Stimulated activated CD4-positive, alpha-beta T cell treated with anti-CD3 and anti-CD28 coated beads, Interleukin-15, amount 100 ng/mL, for 1 hour (primary cell): ENCODE measurements at places on chromosomes 1 and 21.

- DNase-seq = no peak
These were observed 106.8 kb upstream of the FAM78B start for GRCh38 chr1:166273618-166274017.

DNA sequence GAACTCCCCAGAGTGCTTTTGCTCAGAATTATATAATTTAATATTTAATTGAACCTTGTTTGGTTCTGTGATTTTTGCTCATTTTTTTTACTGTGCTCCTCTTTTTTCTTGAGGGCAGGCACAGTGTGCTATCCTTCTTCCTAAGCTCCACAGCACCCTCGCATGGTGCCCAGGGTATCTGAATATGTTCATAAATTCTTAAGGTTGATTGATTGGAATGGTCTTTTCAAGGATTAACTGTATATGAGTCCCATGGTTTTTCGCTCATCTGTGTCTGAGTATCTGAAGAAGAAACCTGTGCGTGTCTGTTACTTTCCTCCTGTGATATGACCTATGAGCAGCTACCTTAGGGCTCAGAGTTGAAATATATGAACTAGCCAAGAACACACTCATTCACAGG lies 393.7 kb downstream of the HLX start:
- DNase-seq = no peak

DNA sequence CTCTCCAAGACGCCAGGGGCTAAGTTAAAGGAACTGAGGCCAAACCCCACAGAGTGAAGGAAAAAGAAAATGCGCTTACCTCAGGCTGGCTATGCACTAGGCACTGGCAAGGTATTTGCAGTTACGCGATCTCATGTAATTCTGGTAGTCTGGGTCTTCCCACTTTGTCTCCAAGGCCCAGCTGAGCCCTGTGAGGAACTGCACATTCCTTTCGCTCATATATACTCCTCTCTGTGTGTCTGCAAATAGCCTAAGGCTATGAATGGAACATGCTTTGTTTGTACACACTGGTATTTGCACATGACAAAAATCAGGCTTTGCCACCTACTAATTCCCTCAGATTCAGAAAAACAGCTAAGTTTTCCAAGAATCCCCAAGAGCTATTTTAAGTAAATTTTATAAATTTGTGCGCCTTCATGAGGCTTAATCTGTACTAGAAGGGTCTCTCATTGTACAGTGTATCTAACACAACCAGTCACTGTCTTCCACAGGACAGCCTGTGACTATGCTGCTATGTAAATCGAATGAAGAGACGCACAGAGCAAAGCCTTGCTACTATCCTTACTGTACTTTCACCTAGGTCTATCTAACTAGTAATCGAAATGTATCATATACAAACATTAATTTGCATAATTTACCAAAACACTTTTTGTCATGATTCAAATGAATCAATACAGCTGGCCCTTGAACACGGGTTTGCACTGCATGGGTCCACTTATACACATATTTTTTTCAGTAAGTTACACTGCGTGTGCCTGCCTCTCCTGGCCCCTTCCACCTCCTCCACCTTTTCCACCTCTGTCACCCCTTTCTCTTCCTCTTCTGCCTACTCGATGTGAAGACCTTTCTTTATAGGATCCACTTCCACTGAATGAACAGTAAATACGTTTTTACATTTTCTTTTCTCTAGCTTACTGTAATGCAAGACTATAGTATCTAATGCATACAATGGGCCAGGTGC lies 87.0 kb downstream of the SIPA1L2 start:
- no peak for DNase-seq

DNA sequence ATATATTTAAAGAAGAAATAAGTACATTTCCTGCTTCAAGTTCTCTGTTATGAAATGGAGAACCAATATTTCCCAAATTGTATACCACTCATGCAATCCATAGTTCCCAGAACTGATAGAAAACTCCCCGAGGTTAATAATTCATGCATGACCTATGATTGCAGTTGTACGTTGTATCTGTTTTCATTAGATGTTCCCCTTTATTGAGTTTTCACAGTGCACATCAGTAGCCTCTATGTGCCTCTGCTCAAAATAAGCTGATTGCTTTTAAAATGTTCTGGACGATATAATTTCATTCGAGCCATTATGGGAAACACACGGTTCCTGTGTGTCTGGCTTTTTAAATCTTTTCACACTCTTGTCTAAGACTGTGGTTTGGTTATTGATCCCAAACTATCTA lies 253.1 kb upstream of the KIAA0040 start:
- no peak for DNase-seq

DNA sequence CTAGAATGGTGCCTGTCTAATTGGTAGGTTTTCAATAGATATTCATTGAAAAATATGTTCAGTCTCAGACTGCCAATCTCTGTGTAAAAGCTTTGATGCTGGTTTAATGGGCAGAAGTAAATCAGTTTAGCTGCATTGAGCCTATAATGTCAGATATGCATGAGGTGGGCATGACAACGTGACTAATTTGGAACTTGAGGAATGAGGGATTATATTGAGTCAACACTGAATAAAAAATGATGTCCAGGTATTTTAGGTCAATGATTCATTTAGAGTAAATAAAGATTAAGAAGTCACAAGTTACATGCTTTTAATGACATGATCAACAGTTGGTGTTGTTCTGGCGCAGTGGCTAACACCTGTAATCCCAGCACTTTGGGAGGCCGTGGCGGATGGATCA lies 3.0 kb downstream of the WDR3 start:
- DNase-seq = no peak

DNA sequence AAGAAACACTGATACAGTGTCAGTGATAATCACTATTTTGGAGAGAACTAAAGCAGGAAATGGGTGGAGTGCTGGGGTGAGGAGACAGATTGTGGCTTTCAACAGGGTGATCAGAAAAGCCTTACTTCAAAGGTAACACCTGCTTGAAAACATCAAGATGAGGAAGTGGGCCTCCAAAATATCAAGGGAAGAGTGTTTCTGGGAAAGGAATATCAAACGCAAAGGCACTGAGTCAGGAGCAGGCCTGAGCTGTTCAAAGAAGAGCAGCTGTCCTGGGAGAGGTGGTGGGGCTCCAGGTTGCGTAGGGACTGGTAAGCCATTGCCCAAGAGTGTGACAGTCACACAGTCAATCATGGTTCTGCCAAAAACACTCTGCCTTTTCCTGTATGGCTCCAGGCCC lies 47.1 kb upstream of the ATP1A1 start:
- DNase-seq = no peak

- DNase-seq = no peak
These were observed 114.6 kb downstream of the TNFSF18 start for GRCh38 chr1:172936088-172936645.

GRCh38 chr1:42146626-42147320 lies 6.4 kb upstream of the GUCA2B start:
- peak; percentile 28 for DNase-seq

GRCh38 chr1:243287652-243288051 lies 31.8 kb downstream of the SDCCAG8 start:
- DNase-seq = no peak

DNA sequence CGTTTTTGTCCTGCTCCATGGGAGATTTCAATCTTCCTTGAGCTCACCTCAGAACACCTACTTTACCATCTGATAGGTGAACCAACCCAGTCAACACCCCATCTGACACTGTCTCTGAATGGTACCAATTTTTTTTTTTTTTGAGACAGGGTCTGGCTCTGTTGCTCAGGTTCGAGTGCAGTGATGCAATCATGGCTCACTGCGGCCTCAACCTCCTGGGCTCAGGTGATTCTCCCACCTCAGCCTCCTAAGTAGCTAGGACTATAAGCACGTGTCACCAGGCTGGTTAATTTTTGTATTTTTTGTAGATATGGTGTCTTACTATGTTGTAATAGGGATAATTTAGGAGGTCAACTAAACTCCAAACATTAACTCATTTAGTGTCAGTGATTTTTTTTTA lies 36.3 kb downstream of the SPRTN start:
- no peak for DNase-seq

GRCh38 chr1:20367116-20367585 lies 76.5 kb downstream of the VWA5B1 start:
- DNase-seq = no peak

- DNase-seq = no peak
These were observed 25.8 kb upstream of the GBP5 start for GRCh38 chr1:89298461-89298860.

DNA sequence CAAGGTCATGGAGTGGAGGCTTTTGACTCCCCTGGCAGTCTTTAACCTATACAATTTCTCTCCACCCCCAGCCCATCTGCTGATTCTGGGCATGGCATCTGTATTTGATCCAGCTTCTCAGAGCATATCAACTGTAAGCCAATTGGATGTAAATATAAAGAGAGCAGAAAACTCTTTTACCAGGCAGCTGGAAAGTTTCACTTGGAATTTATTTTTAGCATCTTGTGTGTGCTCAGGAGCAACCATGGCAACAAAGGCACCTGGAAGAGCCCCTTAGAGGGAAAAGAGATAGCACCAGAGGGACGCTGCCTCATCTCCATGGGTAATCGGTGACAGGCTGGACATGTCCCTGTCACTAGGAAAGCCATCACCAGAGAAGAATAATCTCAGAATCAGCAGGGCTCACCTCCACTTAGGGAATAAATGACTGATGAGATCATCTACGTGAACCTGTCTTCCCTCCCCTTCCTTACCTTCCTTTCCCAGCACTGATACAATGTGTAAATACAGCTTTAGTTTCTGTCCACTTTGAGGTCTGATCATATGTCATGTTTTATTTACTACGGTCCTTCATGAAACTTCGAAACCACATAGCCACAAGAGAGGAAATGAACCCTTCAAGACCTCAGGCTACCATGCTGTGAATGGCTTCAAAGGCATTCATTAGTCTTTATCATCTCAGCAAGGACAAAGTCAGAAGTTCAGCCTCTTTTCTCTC lies 25.3 kb upstream of the SIPA1L2 start:
- no peak for DNase-seq

GRCh38 chr1:41573785-41574713 lies 89.6 kb upstream of the EDN2 start:
- peak; percentile 55 for DNase-seq

DNA sequence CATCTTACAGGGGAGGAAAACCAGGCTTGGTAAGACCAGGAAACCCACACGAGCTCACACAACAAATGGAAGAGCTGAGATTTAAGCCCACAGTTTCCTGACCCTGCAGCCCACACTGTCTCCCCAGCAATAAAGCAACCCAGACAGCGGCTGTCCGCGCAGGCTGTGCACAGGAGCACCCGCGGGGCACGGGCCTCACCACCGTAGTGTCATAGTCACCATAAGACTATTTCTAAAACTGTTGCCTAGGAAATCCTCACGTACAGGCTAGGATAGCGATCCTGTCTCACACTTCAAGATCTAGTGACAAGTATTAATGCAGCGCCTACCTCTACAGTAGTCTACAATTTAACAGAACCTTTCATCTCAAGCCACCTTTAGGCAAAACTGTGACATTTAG lies 54.0 kb upstream of the SYT6 start:
- no peak for DNase-seq

DNA sequence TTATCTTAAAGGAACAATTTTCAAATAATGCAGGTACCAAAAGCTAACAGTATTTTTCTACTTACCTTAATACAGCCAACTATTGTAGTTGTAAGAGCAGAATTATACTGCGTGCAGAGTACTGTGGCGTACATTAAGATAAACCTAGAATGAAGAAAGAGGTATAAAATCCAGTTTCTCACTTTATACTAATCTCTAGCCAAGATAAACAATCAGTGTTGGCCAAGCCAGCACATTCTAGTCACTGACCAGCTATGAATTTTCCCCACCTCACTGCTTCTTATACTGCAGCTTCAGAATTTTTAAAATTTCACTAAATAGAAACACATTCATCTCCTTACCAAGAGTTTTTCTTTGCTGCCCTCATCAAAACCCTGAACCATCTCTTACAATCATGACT lies 33.6 kb downstream of the SLC35D1 start:
- DNase-seq = no peak

- no peak for DNase-seq
These were observed 1.8 kb upstream of the OR2T6 start for GRCh38 chr1:248373761-248374160.

DNA sequence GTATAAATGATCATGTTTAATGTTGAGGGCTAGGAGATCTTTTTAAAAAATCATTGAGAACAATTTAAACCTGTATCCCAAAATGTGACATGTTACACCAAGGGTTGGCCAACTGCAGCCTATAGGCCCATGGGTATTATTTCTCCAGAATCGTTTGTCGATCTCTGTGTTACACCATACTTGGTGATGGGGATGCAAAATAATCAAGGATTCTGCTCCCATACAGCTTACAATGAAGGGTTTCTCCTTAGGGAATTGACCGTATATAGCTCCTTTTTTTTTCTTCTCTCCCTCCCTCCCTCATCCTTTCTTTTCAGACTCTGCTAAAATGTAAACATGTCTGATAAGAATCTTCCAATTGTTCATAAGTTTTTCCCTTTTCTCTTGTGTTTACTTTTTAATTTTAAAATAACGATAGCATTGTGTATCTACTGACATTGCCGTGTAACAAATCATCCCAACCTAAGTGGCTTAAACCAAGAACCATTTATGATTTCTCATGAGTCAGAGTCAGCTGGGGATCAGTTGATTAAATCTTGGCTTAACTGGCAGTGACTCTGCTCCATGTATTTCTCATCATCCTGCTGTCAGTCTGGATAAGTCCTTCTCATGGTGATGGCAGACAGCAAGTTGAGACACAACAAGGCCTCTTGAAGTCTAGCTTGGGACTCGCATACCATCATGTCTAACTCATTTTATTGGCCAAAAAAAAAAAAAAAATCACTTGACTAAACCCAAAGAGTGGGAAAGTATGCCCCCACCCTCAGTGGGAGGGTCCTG lies 48.0 kb downstream of the MARK1 start:
- no peak for DNase-seq

DNA sequence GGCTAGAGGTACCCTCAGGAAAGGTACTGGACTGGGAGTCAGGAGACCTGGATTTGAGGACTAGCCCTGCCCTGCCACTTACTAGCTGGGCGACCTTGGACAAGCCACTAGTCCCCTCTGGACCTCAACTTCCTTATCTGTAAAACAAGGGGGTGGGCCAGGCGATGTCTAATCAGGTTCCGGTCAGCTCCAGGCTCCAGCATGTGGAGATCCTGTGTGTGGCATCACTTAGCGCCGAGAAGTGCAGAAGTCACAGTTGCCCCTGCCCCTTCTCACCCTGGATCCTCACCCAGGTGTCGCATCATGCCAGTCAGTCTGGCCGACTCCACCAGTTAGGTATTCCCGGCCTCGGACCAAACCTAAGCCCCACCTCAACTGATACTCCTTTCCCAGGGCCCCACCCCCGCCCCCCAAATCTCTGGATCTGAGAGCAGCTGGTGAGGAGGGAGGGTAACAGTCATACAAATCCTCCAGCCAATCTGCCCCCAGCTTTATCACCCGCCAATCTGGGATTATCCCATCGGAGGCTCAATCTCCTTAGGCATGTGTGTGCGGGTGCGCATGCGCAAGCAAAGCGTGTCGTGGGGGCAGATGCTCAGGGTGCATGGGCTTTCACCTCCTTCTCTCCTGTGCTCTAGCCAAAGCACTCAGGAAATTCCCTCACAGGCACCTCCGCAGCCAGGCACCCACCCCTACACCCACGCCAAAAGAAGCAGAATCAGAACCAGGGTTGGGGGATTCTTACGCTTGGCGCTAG lies 5.4 kb downstream of the CELF3 start:
- no peak for DNase-seq

- DNase-seq = no peak
These were observed 8.3 kb downstream of the XCL2 start for GRCh38 chr1:168535536-168535935.
